Activated T-helper 1 cell treated with Interleukin-2 at 50 U/mL for 16 hours (primary cell): ENCODE measurements at places on chromosomes 6 and 20.

GRCh38 chr6:100549406-100550167, 84.9 kb upstream of the SIM1 start:
- DNase-seq, result no peak

GRCh38 chr20:43855803-43856202, 58.8 kb upstream of the TOX2 start:
- DNase-seq, result no peak

- DNase-seq, result no peak
Observed at GRCh38 chr20:19269737-19270340, 57.4 kb downstream of the SLC24A3 start.

DNA sequence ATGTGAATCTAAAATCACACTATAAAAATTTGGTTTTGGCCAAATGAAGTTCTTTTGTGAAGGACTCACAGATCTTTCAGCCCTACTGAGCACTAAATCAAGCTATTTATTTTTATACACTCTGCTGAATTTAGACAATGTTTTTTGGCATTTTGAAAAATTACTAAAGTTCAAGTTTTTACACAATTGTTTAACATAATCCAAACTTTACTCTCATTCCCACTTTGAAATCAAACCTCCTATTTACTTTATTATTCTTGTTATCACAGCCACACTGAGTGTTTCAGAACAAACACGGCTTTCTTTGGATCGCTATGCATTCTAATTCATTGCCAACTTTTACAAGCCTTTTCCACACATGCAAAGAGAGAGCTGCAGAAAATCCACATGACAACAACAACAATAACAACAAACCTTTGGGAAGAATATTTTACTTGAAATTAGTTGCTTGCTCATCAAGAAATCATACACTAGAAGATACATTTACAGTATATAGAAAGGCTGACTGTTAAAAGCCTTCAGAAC, 49.1 kb upstream of the TMEM30A start:
- no peak for DNase-seq

- DNase-seq, result no peak
Observed at GRCh38 chr6:90329386-90330077, 32.9 kb upstream of the BACH2 start.

- no peak for DNase-seq
Observed at GRCh38 chr6:24451581-24452388, 37.6 kb downstream of the GPLD1 start.

DNA sequence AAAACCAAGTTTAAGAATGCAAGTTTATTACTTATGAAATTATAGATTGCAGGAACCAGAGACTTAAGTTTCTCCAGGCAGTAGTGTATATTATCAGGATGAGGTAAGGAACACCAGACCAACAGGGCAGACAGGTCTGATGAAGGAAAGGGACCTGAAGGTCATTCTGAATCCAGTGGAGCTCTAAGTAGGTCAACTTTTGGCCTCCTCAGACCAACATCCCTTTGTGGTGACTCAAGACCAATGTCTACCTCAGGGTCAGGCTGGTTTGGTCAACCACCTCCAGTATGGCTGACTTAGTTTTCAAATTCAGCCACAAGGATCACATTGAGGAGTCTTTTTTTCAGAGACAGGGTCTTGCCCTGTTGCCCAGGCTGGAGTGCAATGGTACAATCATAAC, 38.7 kb upstream of the TFAP2A start:
- no peak for DNase-seq

DNA sequence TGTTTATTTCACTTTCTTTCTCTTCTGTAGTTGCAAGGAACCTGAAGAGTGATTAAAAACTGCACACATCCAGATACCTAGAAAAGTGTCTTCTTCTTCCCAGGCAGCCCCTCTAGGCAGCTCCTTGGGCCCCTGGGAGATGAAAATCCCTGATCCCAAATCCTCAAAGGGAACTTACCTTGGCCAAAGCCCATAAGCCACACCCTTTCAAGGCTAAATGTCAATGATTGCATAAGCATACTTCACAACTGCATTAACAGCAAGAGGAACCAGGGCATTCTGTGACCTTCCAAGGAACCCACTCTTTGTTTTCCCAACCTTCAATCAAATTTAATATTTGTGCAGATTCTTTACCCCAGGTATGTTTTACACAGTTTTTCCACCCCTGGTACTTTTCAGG, 4.4 kb upstream of the HMGN3 start:
- DNase-seq, result no peak

DNA sequence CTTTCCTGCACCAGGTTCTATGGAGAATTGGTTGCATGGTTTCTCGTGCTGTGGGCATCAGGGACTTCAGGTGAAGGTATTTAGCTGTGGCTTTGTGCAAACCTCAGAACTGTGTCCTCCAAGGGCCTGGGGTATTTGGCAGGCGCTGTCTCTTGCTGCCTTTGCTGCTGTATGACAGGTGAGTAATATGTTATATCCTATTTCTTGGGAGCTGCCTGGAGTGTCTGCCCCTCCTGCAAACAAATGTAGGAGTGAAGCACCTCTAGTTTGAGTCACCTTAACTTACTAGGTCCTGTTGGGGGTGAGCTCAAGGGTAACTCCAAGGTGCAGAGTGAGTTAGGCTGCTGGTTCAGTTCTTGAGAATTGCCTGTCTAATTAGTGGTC, 177.7 kb upstream of the RNF24 start:
- DNase-seq, result no peak

DNA sequence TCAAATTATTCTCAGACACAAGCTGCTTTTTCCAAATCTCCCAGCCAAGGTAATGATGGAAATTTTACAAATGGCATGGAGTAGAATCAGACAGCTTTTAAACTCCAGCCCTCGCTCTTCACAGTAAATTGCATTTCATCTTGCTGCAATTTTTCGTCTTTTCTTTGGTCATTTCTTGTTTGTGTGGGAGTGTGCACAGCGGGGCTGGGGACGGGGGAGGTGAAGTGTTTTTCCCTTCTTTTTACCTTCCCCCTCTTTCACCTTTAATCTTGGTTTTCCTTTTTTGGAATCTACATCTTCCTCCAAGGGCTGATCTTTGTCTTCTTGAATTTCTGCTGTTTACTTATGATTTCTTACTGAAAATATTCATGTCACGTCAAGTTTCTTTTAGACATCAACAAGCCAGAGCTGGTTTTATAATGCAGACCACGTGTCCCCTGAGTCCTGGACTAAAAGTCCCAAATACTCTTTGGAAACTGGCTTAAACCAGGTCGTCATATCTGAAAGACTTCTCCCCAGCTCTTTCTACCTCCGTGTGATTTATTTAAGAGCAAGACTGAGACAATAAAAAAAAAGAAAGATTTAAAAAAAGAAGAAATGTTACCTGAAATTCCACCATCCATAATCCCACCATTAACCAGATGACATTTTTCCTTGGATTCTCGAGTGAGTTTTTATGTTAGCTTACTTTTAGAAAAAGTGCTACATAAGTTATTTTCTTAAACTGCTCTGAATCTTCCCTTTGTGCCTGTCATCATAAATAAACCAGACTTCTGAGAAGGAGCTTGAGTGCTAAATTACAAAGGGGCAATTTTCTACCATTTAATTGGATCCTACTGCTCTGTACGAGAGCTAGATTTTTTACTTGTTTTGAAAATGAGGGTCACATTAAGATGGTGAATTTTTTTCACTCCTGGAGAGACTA, 52.0 kb downstream of the MAP3K5 start:
- no peak for DNase-seq

GRCh38 chr6:113921299-113921904, 49.5 kb downstream of the HDAC2 start:
- no peak for DNase-seq

GRCh38 chr6:78530208-78530607, 337.1 kb upstream of the IRAK1BP1 start:
- DNase-seq, result no peak

DNA sequence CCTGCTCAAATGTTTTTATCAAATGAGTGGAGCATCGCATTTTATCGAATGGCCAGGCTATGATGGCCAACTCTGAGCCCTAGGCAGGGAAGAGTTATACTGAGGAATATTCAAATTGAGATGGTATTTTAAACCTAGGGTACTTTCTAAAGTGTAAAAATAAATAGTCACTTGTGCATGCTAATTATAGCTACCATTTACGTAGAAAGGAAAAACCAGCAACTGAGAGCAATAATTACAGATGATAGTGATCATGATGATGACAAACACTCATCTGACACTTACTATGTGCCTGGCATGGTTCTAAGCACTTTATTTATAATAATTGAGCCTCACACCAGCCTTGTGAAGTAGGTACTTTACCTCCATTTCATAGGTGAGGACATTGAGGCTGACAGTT, 455.7 kb downstream of the CD83 start:
- DNase-seq, result no peak

- no peak for DNase-seq
Observed at GRCh38 chr6:18053555-18054445, 66.4 kb upstream of the KIF13A start.
